ENCODE measurements at places on chromosomes 1 and 21.
A peak's percentile ranks its signal among the peaks of the same experiment; 100 is the strongest.

DNA sequence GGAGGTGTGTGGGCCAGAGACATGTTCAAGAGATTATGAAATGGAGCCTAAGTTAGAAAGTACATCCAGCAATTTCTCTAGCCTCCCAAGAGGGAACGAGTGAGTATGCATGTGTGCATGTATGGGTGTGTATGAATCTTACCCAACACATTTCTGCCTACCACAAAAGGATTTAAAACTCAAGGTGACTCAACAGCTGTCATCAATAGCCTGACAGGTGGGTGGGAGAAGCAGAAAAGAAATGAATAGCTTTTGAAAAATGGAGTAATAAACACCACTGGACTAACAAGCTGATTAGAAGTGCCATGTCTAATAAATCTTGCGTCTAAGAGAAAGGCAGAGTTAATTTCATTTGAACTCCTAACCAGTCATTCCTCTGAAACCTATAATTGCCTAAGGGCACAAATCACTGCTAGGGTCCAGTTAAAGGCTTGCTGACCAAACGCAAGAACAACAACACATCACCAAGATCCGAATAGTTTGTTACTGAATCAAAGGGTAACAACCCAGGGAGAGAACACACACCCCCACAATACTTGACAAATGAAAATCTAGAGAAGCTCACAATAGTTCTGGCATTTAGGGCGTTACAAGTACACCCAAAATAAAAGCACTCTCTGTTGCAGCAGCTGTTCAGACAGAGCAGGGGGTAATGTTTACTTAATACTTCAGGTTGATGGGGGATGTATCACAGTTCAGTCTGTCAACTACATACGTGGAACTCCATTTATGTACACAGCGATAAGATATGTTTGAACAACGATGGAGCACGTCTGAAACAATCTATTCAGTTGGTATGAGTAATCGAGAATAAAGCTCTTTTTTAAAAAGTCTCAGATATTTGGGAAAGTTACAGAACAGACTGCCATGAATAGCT, 1.4 kb downstream of the KIAA0319L start:
- DNase-seq, result peak; percentile 97

- DNase-seq, result no peak
These were observed 80.4 kb upstream of the GCLM start for GRCh38 chr1:93989601-93990000.

GRCh38 chr1:203636291-203636690, 9.7 kb downstream of the ATP2B4 start:
- no peak for DNase-seq

- no peak for DNase-seq
These were observed 114.2 kb upstream of the IPO9 start for GRCh38 chr1:201714542-201715329.
